ENCODE measurements at places on chromosomes 16 and 17.

DNA sequence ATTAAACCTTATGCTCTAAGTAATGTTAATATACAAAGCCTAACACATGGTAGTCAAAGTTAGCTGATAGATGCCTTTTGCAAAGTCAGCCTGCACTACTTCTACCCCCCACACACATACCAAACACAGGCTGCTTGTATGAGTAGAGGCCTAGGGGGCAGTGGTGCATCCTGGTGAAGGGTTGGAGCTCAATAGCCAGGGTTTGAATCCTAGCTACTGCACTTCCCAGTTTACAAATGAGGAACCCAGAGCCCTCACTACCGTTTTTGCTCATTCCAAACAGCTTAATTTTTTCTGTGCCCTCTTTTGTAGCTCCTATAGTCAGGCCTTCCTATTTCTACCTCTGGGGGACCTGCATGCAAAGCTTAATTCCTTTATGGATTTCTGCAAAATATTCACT, 18.9 kb upstream of the HYDIN start:
- no peak for DNase-seq

- peak; percentile 67 for DNase-seq
Observed at GRCh38 chr16:9135797-9136196, 44.4 kb downstream of the HAPSTR1 start.

- no peak for DNase-seq
Observed at GRCh38 chr16:87838643-87839541, 30.4 kb downstream of the SLC7A5 start.

GRCh38 chr16:21224800-21225199, 8.7 kb upstream of the ANKS4B start:
- DNase-seq: no peak

DNA sequence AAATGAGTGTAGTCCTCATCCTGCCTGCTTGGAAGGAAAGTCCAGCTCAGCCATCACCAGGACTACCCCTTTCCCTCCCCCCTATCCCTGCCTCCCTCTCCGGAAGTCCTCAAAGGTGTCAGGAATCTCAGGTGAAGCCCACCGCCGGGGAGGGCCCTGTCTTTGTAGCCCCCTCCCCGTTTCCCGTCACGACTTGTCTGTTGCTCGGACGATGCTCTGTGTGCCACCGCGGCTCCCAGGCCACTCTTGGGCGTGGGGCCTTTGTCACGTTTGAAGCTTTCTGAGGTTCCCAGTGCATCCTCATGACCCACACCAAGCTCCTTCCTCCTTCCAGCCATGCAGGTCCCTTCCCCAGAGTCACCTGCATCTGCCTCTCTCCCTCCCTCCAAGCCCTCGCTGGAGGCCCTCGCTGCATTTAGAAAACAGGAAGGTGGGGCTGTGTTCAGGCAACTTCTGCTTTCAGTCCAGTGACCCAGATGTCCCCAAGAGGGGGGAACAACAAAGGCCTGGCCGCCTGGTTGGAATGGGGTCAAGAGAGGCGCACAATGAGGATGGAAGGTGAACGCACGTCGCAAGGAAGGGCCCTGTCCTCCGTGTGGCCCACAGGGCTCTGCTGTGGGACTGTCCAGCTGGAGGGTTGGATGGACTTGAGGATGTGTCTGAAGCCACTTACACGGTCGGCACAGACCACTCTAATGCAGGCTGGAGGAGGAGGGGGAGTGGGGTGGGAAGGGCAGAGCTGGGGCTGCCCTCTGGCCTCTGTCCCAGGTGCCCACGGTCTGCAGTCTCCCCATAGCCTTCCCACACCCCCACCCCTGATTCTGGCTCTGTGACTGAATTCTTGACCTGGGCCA, 59.9 kb downstream of the OR1D5 start:
- no peak for DNase-seq

DNA sequence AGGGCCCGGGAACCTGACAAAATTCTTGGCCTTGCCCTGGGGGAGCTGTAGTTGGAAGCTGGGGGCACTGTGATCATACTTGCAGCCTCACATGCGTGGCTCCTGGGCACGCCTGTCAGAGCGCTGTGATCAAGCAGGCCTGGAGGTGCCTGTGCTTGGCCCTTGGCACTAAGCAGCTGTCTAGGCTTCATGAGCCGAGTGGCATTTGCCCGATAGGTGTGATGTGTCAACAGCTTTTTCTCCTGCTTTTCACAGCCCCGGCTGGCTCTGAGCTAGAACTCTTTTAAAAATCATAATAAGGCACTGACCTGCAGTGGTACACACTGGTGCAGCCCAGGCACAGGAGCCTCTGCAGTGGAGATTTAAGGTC, 113.8 kb downstream of the SOCS1 start:
- no peak for DNase-seq

DNA sequence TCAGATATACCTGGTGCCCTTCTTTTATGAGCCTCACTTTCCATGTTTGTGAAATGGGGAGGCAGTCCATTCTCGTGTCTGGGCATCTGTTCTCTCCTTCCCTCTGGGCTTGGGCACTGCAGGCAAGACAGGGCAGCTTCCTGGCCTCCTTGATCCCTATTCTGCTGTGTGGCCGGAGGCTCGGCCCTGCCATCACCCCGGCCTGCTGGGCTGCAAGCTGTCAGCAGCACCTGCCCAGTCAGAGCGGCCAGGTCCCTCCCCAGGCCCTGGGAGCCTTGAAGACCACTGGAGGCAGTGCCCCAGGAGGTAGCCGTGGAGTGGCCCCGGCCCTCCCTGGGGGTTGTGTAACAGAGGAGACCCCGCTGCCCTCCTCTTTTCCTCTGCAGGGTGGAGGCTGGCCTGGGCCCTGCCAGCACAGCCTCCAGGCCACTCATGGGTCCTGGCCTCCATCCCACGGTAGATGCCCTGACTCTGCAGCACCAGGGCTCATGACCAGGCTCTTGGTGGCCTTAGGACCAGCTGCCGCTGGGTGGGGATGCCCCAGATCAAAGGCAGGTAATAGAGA, 9.2 kb downstream of the KCNJ12 start:
- no peak for DNase-seq
